ENCODE measurements at places on chromosomes 5 and 9.

- DNase-seq = no peak
These were observed 25.1 kb upstream of the LPAR1 start for GRCh38 chr9:111063332-111063731.

DNA sequence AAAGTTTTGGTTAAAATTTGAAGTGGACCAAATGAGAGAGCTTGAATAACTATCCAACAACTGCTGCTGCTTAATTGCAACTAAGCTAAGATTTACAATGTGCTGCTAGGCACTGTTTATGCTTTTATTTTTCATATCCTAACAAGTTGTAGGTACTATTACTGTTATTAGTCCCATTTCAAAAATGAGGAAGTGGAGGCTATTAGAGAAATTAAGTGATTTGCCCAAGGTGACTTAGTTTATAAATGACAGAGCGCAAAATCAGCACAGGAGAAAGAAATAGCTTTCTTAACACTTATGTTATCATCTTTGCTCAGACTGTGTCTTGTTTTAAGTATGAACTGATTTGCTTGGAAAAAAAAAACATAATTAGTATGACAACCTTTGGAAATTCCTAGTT lies 23.1 kb downstream of the WDR36 start:
- DNase-seq = no peak

DNA sequence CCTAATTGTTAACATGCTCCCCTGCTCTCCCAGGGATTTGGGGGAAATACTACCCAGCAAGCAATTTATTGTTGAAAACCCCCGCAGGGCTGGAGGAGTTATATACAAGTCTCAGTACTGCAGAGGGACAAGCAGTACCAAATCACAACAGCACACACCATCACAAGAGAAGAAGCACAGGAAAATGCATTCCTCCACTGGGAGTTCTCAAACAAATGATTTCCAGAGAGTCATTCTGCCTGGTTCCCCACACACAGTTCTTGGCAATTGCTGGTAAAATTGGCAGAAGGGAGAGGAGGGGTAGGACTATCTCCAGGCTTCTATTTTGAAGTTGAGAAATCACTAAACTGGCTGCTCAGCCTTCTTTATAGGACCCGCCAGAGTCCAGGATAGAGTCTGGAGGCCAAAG lies 16.8 kb downstream of the SIL1 start:
- DNase-seq = no peak

DNA sequence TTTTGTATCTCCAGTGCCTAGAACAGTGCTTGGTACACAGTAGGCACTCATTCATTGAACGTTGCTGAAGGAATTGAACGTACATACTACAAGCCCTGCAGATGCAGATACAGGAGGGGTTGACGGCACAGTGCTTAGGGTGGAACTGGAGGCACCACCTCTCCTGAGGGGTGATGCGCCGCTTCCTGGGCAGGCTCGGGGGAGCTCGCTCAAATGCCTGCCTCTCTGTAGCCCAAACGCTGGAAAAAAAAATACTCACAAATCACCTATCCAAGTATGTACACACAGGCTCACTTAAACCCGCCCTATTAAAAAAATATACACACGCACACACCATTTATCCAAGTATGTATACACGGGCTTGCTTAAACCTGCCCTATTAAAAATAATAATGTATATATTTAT lies 536 bp upstream of the COMMD10 start:
- DNase-seq = no peak

GRCh38 chr9:32644698-32645097 lies 9.2 kb upstream of the TAF1L start:
- DNase-seq = no peak

GRCh38 chr5:139743001-139743771 lies 52.4 kb upstream of the PSD2 start:
- no peak for DNase-seq

GRCh38 chr9:94557376-94557775 lies 2.5 kb downstream of the PCAT7 start:
- DNase-seq = no peak

- peak; percentile 24 for DNase-seq
These were observed 33.3 kb downstream of the PARP8 start for GRCh38 chr5:50699737-50700136.

GRCh38 chr5:169944922-169945680 lies 35.2 kb downstream of the INSYN2B start:
- DNase-seq = no peak

GRCh38 chr9:5994493-5994892 lies 20.9 kb downstream of the RANBP6 start:
- DNase-seq = no peak

- DNase-seq = no peak
These were observed 837.1 kb upstream of the SEMA6A start for GRCh38 chr5:117411701-117412100.

DNA sequence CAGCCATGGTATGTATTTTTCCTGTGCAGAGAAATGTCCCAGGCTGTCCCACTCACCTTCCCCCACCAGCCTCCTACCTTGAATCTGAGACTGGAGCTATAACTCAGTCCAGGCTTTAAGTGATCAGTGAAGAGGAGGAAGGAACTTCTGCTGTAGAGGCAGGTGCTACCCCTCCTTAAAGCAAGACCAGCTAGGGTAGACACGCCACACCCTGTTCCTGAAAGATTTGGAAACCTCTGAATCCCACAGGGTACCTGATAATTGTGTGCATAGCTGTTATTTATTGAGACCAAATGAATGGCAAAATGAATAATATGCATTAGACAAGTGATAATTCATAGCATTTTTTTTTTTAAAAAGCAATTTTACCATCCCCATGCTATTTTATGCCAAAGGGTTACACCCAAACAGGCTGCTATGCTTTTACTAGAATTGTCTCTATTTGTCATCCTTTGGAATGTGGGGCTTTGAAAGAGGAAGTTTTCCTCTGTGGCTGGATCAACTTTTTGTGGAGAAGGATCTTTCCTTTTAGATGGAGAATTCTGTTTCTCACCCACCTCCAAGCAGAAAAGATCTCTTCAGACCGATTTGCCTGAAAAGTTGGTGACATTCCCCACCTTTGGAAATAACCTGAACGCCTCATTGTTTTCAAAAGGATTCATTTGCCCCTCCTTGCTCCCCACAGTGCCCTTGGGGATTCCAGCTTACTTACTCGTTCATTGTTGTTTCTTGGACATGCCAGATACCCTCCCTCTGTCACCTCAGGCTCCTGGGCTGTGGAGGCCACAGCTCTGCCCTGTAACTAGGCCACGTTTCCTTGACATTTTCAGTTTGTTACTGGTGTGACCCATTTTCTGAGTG lies 248.7 kb downstream of the NR3C1 start:
- no peak for DNase-seq

DNA sequence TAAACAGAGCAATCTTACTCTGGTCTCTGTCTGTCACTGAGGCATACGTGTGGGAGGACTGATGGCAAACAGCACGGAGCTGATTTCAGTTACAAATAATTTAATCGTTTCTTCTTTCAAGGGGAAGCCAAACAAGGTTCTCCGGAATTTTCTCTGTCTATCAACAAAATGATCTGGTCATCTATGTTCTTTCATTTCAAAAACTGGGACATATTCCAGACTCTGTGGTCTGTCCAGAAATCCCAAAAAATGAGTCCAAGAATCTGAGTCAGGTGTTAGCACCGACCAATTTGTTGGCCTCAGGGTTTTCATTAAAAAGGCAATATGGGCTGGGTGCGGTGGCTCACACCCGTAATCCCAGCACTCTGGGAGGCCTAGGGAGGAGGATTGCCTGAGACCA lies 69.9 kb upstream of the ZNF608 start:
- DNase-seq = no peak

- DNase-seq = no peak
These were observed 592.6 kb upstream of the ADAMTS16 start for GRCh38 chr5:4547547-4547946.

DNA sequence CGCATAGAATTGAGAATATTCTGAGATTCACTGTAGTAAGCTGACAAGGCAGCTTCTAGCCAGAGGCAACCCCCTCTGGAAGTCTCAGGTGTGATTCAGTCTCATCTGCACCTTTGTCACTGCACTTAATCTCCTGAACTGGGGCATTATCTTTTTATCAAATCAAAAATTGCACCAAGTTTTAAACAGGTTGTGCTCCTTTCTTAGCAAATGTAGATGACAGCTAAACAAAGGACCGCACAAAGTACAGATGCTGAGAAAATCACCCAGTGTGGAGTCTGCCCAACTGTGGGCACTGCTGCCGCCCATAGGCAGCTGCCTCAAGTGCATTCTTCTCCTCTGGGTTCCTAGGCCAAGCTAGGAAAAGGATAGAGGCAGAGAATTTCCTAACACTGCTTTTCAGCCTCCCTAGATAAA lies 51.1 kb downstream of the STARD4 start:
- DNase-seq = no peak

DNA sequence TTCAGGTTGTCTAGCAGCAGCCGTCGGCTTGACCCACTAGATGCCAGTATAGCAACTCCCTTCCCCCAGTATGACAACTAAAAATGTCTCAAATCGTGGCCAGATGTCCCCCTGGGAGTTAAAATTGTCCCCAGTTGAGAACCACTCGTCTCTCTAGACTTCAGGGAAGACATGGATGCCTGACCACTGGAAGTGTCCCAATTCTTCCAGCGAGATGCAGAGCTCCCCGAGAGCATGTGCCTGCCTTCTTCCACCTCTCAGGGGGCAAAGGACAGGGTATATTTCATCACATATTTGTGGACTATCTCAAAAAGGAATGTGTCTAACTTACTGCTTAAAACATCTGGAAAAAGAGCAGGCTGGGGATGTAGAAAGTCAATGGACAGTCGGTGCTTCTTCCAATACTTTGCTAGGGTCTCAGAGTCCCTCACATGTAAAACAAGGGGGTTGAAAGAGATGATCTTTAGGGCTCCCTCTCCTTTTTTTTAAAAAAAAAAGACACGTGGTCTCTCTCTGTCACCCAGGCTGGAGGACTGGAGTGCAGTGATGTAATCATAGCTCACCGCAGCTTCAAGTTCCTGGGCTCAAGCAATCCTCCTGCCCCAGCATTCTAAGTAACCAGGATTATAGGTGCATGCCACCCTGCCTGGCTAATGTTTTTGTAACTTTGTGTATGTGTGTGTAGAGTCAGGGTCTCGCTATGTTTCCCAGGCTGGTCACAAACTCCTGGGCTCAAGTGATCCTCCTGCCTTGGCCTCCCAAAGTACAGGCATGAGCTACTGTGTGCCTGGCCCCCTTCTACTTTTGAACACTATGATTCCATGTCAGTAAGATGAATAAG lies 190.6 kb downstream of the DAB2IP start:
- no peak for DNase-seq

GRCh38 chr9:137021979-137022661 lies 5.9 kb downstream of the ABCA2 start:
- peak; percentile 79 for DNase-seq

GRCh38 chr9:131048332-131048731 lies 39.4 kb downstream of the LAMC3 start:
- DNase-seq = no peak

DNA sequence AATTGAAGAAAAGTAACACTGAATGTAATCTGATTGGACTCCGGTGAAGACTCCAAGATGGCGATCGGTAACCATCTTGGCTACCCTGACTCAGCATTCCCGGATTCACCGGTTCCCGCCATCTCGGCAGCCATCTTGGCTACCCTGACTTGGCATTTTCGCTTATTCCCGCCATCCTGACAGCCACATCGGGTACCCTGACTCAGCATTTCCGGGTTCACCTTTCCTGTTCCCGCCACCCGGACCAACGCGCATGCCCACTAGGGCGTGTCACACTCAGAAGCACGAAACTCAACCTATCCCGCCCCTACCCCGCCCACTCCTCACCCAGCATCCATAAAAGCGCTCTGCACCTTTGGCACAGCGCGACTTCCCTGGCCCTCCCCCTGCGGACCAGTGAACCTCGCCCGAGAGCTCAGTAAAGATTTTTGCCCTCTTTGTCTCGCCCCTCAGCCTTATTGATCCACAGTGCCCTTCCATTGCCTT lies 17.2 kb downstream of the SPTLC1 start:
- DNase-seq = peak; percentile 42

DNA sequence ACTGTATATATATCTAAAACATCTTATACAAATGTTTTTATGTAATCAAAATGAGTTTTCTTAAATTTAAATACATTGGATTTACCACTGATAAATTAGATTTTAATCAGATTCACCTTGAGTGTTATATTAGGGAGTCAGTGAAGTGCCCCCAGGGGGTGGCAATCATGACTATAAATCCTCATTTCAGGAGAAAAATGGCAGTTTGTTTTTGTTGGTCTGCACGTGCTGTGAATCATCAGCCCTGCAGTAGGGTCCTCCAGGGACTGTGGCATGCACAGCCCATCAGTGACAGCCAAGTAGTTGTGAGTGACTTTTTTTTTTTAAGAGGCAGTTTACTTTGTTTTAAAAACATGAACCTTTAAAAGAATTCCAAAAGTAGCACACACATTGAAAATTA lies 65.2 kb downstream of the ZSWIM6 start:
- no peak for DNase-seq

DNA sequence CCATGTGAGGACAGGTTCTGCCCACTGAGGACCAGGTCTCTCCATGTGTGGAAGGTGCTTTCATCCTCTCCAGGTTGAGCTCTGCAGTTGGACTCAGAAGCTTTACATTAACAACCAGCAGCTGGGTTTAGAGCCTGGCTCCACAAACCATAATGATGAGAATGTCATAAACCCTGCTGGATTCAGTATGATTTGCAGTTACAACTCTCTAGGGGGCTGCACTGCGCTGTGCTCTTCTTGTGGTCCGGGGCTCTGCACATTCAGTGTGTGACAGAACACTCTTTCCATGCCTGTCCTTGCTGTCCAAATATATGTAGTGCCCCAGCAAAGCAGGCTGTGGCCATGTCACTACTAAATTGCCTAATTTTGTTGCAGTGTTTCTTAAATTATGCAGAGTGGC lies 334.3 kb downstream of the ICE1 start:
- DNase-seq = no peak

DNA sequence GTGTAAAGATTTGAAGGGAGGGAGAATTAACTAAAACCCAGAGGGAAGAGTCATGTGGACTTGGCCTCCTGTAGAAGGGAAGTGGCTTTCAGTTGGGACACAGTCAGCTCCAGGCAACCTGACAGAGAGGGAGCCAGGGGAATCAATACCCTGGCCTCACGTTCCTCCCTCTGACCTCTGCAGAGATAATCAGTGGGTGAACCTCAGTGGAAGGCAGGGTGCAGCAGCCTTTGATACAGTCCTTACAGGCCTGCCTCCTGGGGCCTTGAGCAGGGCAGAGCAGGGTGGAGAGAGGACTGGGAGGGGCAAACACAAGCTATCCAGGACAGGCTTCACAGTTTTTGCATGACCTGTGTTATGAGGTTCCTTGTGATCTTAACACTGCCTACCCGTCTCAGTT lies 61.9 kb upstream of the GPBP1 start:
- no peak for DNase-seq

DNA sequence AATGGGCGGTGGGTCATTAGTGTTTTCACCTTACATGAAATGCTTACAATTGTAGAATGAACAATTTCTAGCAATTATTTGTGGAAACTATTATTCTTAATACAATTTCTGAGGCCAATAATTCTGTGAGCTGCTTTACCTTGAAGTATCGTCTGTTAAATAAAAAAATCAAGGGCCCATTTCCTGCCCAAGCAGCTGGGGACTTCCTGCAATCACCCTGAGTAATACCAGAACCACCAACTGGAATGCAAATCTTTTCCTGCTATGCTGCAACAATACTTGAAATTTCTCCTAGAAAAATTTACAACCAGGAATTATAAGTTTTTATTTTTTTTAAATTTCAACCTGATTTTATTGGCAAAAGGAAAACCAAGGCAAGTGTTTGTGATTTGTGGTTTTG lies 52.6 kb downstream of the ADAMTS16 start:
- no peak for DNase-seq

GRCh38 chr5:94209774-94210355 lies 408.5 kb downstream of the KIAA0825 start:
- no peak for DNase-seq

GRCh38 chr9:95435074-95435728 lies 81.6 kb downstream of the PTCH1 start:
- no peak for DNase-seq

- no peak for DNase-seq
These were observed 156.6 kb downstream of the AOPEP start for GRCh38 chr9:94882966-94883641.

All from stimulated activated naive CD4-positive, alpha-beta T cell treated with Interleukin-2 at 50 U/mL for 16 hours (primary cell).